EL (cell line): ENCODE measurements at places on chromosomes 13 and 19.
A peak's percentile ranks its signal among the peaks of the same experiment; 100 is the strongest.

DNA sequence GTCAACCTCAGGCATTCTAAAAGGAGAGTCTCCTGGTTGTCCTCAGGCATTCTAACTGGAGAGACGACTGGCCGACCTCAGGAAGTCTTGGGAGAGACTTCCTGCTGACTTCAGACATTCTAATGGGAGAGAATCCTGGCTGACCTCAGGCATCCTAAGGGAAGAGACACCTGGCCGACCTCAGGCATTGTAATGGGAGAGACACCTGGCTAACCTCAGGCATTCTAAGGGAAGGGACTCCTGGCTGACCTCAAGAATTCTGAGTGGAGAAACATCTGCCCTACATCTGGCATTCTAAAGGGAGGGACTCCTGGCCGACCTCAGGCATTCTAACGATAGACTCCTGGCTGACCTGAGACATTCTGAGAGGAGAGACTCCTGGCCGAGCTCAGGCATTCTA, 1353.3 kb downstream of the UQCRFS1 start:
- no peak for DNase-seq

- no peak for DNase-seq
Observed at GRCh38 chr13:52852444-52852843, 4.0 kb upstream of the PCDH8 start.

DNA sequence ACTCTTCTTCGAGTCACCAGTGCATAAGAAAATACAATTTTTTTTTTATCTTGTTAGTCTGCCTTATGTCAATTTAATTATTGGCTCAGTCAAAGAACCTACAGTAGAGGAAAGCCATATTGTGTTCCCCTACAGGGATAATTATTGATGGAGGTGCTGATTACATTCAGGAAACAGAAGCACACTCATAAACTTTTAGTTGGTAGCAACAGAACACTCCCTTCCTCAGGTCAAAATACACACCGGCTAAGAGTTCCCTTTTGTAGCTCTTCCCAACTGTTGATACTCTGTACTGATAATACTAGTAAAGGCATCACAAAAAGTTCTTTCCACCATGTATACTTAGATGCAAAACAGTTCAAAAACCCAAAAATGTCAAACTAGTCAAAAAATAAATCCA, 18.4 kb downstream of the FOXO1 start:
- DNase-seq = no peak

DNA sequence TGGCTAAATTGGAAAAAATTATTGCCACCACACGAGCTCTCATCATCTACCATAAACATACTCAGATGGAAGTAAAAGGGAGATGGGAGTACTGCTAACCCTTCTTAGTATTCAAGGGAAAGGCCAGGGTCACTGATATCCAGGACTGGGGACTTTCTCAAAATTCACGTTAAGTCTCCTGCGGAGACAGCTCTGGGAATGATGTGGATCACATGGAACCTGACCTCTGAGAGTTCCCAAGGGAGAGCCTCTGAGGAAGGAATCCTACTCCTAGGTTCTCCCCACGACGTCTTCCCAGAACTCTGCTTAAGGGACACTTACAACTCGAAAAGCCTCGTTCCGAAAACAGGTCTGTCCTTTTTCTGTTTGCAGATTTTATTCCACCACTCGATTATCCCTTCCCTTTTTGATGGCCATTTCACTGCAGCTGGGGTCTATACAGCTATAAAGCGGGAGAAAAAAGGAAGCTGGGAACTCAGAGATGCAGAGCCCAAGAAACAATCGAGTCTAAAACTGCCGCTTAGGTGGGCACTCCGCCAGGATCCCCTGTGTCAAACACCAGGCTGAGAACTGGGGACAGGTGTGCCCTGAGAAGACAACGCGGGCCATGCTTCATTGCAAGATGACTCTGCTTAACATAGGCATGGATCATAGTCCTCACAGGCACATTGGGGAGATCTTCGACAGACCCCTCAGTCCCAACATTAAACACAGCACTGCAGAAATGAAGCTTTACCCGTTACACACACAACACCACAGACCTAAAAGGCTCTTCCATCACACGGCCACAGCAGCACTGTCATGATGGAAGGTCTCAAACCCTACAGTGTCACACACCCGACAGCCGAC, 823 bp upstream of the ZNF567 start:
- peak; percentile 2 for DNase-seq

DNA sequence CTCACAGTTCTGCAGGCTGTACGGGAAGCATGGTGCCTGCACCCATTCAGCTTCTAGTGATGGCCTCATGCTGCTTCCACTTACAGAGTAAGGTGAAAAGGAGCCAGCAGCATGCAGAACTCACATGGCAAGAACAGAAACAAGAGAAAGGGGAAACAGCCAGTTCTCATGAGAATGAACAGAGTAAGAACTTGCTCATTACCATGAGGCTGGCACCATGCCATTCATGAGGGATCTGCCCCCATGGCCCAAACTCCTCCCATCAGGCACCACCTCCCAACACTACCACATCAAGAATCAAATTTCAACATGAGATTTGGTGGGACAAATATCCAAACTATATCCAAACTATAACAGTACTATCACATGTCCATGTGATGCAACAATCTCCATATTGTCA, 72.1 kb downstream of the KATNAL1 start:
- no peak for DNase-seq

DNA sequence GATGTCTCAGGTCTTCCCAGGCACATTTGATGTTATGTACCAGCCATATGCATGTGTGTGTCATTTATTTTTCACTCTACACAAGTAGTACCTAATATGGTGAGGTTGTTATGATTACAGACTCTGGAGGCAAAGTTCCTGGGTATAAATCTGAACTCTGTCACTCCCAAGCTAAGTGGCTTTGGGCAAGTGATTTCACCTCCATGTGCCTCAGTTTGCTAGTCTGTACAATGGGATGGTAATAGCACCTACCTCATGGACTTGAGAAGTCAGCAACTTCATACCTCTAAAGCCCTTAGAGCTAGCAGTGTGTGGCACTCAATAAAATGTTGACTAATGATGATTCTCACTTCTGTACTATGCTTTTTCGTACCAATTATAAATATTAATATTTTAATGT, 3.9 kb upstream of the CATSPERG start:
- DNase-seq = no peak

GRCh38 chr13:99819967-99820366, 151.6 kb downstream of the ZIC5 start:
- no peak for DNase-seq

GRCh38 chr19:22627526-22627925, 6.6 kb upstream of the ZNF492 start:
- DNase-seq = no peak

DNA sequence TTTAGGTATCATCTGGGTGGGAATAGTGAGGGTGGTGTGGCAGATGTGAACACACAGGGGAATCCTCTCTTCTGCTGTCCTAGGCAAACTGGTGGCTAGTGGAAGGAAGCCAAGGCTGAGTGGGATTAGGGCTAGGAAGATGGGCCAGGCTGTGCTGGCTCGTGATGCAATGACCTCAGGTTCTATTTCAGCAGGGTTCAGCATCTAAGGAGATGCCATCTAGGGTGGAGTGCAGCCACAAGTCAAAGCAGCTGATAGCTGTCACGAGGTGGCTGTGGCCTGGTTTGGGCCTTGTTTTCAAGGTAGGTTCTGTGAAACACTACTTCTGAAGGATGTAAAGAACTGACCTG, 21.6 kb downstream of the ARL11 start:
- DNase-seq = no peak

DNA sequence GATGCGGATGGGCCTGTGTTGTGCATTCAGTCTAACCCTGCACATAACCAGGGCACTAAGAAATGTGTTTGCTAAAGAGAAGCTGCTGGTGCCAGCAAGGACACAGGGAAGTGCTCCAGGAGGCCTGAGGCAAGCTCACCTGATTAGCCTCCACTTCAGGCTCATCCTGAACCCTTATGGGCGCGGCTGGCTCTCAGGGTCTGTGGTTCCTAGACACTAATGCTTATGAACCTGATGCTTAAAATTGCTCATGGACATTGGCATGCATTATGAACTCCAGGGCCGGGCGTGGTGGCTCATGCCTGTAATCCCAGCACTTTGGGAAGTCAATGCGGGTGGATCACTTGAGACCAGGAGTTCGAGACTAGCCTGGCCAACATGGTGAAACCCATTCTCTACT, 34.3 kb downstream of the SERP2 start:
- no peak for DNase-seq

DNA sequence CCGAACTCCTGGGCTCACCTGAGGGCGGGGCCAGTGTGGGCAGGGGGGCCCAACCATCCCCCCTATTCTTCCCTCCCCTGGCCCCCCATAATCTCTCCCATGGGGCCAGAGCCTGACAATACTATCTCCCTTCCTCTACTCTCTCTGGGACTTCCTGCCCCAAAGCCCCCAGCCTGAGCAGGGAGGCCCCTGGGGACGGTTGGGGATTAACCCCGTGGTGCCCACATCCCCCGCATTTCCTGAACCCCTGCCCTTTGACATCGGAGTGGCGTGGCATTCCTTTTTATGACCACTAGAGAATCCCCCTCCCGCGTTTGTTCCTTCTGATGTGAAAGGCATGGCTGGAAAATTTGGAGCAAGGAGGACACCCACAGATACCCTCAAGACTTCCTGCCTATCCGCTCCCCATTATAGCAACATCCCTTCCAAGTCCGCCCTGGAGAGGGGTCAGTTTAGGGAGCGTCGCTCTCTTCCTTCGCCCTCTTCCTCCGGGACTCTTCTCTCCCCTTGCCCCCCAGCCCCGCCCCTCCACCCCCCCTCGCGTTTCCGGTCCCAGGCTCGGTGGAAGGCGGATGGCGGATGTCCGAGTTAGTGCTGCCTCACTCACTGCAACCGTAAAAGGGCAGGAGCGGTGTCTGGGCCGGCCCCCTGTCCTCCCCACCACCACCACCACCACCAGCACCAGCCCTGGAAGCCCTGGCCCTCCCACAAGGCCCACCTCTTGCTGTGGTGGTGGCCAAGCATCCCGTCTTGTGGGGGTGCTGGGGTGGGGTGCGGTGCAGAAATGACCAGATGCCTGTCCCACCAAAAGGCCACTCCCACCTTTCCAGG, 1.8 kb downstream of the VASP start:
- peak; percentile 84 for DNase-seq

- peak; percentile 73 for DNase-seq
Observed at GRCh38 chr13:94061301-94061700, 418.2 kb downstream of the DCT start.

- DNase-seq = no peak
Observed at GRCh38 chr19:51772977-51773376, 12.0 kb downstream of the FPR2 start.
